ENCODE measurements at places on chromosomes 3 and 15. TPM values are rescaled to one million over a fixed set of nuclear protein-coding genes. Genes with fewer than 3 reads are reported as not detected.

ETV5 gene
- total RNA-seq = 7.8 TPM

LRRC34 gene
- 1.8 TPM for total RNA-seq

UBAP1L gene
- 4.6 TPM for total RNA-seq

ADAMTS7 gene
- total RNA-seq = 2.6 TPM

DNA sequence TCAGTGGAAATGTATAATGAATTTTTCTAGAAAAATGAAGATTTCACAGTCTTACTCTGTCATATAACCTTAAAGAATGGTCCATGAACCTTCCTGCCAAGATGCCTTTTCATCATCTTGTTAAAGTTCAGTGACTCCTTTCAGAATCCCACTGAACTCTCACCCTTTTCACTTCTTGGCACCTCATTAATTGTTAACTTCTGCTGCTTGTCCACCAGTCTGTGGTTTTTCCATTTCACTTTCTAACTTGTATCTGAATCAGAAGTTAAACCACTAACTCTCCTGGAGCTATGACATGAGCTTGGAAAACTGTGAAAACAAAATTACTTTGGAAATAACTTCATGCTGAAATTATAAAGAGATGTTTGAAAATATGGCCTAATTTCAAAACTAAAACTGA lies 281.2 kb upstream of the ALCAM start:
- H3K27me3 ChIP-seq = no peaks in the 10 kb centered on the region
- H3K4me3 ChIP-seq = no peak overlapping the region
- no peaks in the 10 kb centered on the region for H3K36me3 ChIP-seq

SUSD5 gene
- 2.8 TPM for total RNA-seq

DNA sequence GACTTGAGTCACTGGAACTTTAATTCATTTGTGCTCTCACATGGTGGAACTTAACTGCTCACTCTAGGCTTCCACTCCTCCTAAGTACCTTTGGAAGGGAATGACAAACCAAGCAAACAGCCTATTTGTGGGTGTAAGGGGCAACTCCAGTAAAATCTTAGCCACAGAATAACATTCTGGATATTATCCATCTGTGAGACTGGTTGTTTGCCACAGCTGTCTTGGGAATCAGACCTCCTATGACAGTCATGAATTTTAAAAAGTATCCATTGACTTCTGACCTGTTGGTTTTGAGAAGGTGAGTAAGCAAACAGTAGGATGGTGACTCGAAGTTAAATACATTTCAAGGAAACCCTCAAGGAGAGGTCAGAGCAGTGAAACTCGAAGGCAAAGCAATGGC lies 147.3 kb upstream of the CDIN1 start:
- H3K36me3 ChIP-seq = no peaks in the 10 kb centered on the region
- H3K27ac ChIP-seq = no peak overlapping the region
- no peak overlapping the region for H3K4me3 ChIP-seq
- H3K4me1 ChIP-seq = no peaks in the 10 kb centered on the region
- H3K27me3 ChIP-seq = no peaks in the 10 kb centered on the region
- DNase-seq = no peak

IQCH gene
- total RNA-seq = 3.8 TPM

DNA sequence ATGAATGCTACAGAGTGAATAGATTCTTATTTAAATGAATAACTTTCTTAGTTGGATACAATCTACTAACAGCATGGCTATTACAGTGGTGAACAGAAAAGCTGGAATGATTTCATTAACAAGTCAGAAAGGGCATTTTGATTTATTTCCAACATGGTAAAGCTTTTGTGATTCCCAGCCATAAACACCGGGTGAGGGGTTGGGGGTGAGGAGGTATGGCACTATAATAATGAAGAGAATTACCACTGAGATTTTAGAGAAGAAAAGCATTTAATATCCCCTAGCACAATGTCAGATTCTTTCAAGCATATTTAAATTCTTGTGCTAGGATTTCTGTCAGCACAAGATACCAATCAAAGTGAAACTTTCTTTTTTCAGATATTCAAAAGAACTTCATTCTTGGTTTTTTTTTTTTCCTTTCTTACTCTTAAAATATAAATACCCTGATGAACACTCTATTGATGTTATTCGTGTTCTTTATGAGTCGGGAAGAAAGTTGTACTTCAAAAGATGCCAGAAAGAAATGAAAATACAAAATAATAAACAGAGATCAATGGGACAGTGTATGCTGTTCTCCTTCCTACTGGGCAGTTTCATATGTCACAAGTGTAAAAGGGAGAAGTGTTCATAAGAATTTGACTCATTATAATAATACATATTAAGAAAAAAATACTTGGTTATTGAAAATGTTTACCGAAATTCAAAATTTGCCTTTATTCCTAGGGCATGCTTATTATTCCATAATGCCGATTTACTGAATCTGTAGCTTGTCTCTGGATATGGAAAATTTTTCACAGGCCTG lies 522.8 kb downstream of the CADM2 start:
- no peak overlapping the region for H3K27ac ChIP-seq
- no peak for DNase-seq
- H3K4me3 ChIP-seq = no peak overlapping the region
- no peaks in the 10 kb centered on the region for H3K4me1 ChIP-seq
- no peaks in the 10 kb centered on the region for H3K27me3 ChIP-seq

DNA sequence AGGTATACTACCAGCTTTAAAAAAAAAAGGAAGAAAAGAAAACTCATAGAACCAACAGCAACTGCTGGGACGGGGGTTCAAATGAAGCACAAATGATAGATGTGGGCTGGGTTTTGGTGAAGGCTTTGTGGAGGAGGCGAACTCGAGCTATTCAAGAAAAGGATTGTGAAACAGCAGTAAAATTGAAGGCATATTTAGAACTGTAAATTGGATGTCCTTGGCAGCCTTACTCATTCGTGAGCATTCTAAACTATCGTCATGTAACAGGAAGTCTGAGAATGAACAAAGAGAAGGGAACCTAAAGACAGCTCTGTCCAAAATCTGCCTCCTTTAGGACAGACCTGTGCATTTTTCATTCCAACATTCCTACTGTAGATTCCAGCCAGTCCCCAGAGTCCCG lies 97.8 kb downstream of the LARS2 start:
- H3K27me3 ChIP-seq = no peaks in the 10 kb centered on the region
- no peaks in the 10 kb centered on the region for H3K36me3 ChIP-seq

DNA sequence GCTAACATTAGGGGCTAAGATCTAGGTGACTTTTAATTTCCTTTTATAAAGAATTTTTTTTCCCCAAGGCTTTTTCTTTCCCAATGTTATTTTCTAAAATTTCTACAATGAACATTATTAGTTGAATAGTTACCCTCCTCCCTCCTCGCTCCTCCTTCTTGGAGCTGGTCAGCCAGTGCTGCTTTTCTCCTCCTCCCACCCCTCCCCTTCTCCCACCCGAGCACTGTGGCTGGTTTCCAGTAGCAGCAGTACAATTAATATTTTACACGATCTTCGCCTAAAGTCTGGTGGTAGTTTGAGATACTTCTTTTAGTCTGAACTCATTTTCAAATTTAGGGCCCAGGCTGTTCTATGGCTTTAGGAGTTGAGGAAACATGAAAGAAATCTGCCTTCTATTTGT lies 41.6 kb downstream of the EEFSEC start:
- peaks cover 52% of the 10 kb centered on the region for H3K4me1 ChIP-seq
- H3K4me3 ChIP-seq = no peak overlapping the region
- H3K36me3 ChIP-seq = no peaks in the 10 kb centered on the region
- peak overlapping the region; percentile 68 for H3K27ac ChIP-seq

- no peak for DNase-seq
- H3K27ac ChIP-seq = peak overlapping the region; percentile 1
- peaks cover 65% of the 10 kb centered on the region for H3K4me1 ChIP-seq
- H3K36me3 ChIP-seq = no peaks in the 10 kb centered on the region
- no peak overlapping the region for H3K4me3 ChIP-seq
These were observed 34.7 kb downstream of the FNDC3B start for GRCh38 chr3:172074032-172074431.

DNA sequence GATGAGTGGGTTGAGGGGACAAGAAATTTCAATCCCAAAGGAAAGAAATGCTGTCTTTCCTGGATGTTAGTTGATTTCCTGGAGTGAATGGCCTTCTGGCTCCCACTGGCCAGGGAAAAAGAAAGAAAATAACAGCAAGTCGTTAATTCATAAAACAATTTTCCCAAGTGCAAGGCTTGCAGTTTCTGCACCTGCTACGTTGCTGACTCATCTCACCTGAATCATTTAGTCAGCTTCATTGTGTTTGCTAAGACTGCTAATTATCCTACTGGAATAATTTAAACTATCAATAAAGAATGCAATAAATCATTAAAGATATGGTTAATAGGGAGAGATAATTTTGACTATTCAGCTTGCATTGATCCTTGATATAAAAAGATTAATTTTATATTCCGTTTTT lies 387.6 kb downstream of the ROBO2 start:
- no peaks in the 10 kb centered on the region for H3K36me3 ChIP-seq
- no peak for DNase-seq
- H3K4me1 ChIP-seq = no peaks in the 10 kb centered on the region
- H3K4me3 ChIP-seq = no peak overlapping the region
- H3K27me3 ChIP-seq = no peaks in the 10 kb centered on the region
- no peak overlapping the region for H3K27ac ChIP-seq

TGFBR2 gene
- total RNA-seq = 243 TPM

- no peak for DNase-seq
- H3K27me3 ChIP-seq = no peaks in the 10 kb centered on the region
- no peaks in the 10 kb centered on the region for H3K36me3 ChIP-seq
- H3K4me3 ChIP-seq = no peak overlapping the region
These were observed 41.6 kb downstream of the NANOGP8 start for GRCh38 chr15:35043373-35044095.

GUCA1C gene
- total RNA-seq = not detected

- DNase-seq = peak; percentile 36
- H3K4me3 ChIP-seq = no peak overlapping the region
- no peak overlapping the region for H3K27ac ChIP-seq
- H3K36me3 ChIP-seq = no peaks in the 10 kb centered on the region
- no peaks in the 10 kb centered on the region for H3K27me3 ChIP-seq
These were observed 102.8 kb downstream of the XXYLT1 start for GRCh38 chr3:195168009-195168762.
